Glutamatergic neuron (in vitro differentiated cells): ENCODE measurements at places on chromosomes 3 and 15. TPM values are rescaled to one million over a fixed set of nuclear protein-coding genes. Genes with fewer than 3 reads are reported as not detected.

The CASR gene
- not detected for total RNA-seq

The IL5RA gene
- total RNA-seq = not detected

The NANOGP8 gene
- 0.86 TPM for total RNA-seq

The NOX5 gene
- total RNA-seq = not detected

The FRMD5 gene
- total RNA-seq = 43.8 TPM

The BFSP2 gene
- total RNA-seq = not detected

The ECE2 gene
- 1.6 TPM for total RNA-seq

The SIDT1 gene
- total RNA-seq = not detected

DNA sequence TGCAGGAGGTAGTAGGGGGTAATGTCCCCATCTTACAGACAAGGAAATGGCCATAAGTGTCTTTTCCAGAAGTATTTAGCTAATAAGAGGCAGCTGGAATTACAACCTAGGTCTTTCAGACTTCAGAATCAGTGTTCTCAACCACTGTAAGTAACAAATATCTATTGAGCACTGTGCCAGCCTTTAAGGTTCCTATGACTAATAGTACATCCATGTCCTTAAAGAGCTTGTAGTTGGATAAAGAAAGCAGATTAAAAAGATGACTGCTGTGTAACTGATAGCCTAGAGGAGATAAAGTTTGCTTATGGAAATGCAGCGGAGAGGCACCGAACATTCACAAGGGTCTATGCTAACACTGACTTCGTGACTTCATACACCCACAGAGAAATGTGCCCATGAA lies 136.0 kb downstream of the KCNMB2 start:
- no peak for DNase-seq

DNA sequence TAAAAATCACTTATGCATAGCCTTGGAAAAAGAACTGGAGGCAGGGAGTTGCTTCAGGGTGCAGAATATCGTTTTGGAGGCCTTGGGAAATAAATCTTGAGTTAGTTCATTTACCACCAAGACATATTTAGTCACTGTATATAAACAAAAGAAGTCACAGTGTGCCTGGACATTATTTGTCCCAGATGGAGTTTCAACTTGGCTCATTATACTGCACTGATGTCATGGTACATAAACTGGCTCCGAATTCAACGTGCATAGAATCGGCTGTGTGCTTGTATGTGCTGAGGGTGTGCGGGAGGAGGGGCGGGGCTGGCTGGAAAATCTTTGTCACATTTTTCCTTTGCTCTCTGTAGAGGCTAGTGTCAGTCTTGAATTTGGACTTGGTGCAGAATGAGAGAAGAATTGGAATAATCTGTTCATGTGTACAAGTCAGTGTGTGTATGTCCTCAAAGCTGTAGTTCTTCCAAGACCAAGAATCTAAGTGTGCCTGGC lies 86.6 kb downstream of the FNDC3B start:
- no peak for DNase-seq

DNA sequence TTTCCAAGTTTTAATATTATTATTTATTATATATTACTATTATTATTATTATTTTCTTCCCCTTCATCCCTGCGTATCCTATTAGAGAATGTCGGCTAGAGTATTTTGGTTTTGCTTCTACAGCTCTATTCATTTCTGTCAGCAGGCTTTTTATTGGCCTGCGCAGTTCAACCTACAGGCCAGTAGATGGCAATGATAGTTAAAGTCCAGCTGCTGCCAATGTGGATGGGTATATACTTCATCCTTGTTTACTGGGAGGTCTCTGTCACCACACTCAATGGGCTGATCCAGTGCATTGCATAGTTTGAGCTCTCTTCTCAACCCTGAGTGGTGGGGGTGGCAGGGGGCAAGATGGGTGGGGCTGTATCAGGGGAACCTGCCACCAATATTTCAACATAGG lies 799.8 kb downstream of the NSUN3 start:
- peak; percentile 27 for DNase-seq

GRCh38 chr3:46353090-46353489 lies 821 bp upstream of the CCR2 start:
- no peak for DNase-seq

DNA sequence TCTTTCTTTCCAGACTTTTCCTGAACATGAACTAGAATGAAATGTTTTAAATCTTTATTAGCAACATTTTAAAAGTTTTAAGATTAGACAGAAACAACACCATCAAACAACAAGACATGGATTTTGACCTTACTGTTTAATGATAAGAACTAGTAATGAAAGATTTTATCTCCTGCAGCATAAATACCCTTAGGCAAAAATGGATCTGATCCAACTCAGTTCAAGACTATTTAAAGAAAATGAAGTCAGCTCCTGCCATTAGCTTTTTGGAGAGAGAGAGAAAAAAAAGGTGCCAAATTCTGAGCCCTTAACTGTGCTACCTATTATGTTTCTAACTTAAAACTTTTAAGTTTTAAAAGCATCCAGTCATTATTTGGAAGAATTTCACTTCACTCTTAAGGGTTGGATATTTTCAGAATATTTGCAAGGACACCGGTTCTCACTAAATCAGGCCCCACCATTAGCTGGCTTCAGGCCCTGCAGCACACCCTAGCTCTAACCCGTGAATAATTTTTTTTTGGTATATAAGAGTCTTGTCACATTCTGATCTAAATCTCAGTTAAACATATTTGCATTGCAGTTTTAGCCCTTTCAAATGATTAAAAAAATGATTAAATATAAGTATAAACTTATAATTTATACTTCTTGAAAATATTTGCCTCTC lies 60.0 kb downstream of the NR1I2 start:
- no peak for DNase-seq

DNA sequence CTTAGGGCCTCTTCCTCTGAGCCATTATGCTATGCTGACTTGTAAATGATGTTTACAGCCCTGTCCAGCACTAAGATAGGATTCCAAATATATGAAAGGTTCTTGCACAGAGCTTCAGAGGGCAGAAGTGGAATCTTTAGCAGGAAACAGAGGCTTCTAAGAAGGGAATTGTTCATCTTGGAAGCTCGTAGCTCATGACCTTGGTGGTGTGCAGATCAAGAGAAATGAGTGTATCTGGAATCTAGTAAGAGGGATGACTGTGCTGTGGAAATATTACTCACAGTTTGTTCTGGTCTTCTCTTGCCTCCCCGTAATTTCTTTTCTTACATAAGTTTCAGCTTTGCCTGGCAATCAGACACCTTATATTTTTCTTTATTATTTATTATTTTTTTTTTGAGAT lies 175.8 kb downstream of the SPATA16 start:
- no peak for DNase-seq

GRCh38 chr15:77454265-77454664 lies 33.6 kb downstream of the HMG20A start:
- no peak for DNase-seq

DNA sequence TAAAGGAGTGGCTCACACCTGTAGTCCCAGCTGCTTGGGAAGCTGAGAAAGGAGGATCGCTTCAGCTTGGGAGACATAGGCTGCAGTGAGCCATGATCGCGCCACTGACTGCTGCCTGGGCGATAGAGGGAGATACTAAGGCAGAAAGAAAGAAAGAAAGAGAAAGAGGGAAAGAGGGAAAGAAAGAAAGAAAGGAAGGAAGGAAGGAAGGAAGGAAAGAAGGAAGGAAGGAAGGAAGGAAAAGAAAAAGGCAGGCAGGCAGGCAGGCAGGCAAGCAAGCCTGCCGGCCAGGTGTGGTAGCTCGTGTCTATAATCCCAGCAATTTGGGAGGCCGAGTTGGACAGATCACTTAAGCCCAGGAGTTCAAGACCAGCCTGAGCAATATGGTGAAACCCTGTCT lies 15.3 kb downstream of the SLC28A1 start:
- no peak for DNase-seq

DNA sequence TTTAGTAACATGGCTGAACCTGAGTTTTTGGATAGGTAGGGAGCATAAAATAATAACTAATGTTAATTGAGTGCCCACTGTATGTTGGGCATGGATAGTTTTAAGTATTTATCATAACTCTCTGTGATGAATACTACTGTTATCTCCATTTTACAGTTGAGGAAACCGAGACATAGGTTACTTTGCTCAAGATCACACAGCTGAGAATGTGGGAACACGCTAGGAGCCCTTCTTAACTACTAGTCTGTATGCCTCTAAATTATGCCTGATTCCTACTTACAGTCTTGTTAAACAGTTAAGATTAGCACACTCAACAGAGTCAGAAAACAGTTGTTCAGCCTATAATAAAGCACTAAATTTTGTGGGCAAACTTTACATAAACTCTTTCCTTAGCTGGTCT lies 2.0 kb upstream of the SIAH2 start:
- DNase-seq = no peak

GRCh38 chr3:56590814-56591213 lies 33.8 kb downstream of the CCDC66 start:
- no peak for DNase-seq

GRCh38 chr3:197748597-197749314 lies 927 bp upstream of the FYTTD1 start:
- no peak for DNase-seq

DNA sequence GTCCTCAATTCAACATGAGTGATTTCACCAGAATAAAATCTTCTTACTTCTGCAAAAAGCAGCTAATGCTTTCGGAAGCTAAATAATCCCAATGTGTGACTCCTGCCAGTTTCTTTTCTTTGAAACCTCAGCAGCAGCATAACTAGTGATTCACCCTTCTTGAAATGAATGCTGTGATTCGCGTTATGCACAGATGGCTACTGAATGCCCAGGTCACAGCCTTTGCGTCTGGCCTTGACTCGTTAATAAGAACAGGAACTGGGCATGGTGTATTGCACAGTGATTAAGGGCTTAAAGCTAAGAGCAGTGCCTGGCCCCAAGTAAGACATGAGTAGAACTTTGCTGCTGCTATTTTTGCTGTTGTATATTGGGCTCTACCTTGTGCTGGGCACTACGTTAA lies 19.0 kb downstream of the CGNL1 start:
- no peak for DNase-seq

DNA sequence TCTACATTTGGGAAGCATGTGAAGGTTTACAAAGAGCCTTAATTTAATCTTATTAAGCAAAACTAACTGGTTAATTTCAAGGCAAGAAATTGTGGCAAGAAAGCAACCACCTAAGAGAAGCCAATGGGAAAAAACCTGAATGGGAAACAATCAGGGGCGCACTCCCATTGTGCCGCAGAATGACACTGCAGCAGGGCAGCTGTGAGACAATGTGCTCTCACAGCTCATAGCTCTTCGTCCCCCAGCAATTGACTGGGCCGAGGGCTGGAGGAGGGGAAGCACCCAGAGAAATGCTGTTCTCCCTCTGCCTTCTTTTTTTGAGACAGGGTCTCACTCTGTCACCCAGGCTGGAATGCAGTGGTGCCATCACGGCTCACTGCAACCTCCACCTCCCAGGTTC lies 93.3 kb upstream of the RAD18 start:
- DNase-seq = no peak

DNA sequence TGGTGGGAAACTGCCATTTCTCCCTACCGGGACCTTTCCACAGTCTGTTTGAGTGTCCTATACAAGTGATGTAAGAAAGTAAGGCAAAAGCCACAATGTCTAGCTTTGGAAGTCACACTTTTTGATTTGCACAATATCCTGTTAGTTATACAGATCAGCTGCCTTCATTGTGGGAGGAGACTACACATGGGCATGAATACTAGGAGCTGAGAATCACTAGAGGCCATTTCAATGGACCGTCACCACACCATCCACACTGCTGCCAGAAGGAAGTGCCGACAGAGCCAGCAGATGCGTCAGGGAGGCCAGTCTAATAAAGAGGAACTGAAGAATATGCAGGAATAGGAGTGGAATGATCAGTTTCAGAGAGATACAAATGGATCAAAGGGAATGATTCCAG lies 65.8 kb downstream of the SCN11A start:
- DNase-seq = no peak

DNA sequence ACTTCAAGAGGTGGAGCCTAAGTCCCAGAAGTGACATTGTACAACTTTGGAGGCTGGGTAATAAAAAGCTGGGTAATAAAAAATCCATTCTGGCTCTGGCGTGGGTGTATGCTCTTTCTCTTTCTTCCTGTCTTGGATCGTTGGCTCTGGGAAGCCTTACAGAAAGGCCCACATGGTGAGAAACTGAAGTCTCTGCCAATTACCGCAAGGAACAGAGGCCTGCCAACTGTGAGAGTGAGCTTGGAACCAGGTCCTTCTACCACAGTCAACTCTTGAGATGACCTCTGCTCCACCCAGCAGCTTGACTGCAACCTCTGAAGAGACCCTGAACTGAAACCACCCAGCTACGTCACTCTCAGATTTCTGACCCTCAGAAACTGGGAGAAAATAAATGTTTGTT lies 51.0 kb downstream of the NR2F2 start:
- no peak for DNase-seq

DNA sequence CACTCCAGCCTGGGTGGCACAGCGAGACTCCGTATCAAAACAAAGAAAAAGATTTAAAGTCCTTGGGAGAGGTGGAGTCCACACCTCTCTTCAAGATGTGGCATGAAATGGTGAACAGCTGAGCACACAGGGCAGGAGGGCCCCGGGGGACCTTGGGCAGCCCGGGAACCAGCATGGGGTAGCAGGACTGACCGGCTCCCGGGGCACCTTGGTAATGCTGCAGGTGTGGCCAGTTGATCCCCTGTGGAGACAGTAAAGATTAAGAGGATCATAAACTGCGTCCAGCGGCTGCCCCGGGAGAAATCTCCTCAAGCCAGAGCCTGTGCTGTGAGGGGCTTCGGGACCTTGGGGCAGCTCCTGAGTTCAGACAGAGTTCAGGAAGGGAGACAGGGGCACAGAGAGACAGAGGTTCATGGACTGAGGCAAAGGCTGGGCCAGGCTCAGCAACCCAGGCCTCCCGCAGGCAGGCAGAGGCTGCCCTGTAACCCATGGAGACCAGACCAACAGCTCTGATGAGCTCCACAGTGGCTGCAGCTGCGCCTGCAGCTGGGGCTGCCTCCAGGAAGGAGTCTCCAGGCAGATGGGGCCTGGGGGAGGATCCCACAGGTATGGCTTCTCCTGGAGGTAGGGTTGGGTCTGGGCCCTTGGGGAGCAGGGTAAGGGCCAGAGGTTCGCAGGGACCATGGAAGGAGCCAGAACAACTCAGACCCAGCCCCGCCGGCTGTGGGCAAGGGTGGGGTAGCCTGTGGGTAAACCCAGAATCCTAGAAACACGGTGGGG lies at the start of gene NR2E3:
Gene NR2E3 (plus strand): TSS at position 299 of the 780 bp plus-strand sequence. CDS start 190 bp downstream, at position 489.
- DNase-seq = no peak

DNA sequence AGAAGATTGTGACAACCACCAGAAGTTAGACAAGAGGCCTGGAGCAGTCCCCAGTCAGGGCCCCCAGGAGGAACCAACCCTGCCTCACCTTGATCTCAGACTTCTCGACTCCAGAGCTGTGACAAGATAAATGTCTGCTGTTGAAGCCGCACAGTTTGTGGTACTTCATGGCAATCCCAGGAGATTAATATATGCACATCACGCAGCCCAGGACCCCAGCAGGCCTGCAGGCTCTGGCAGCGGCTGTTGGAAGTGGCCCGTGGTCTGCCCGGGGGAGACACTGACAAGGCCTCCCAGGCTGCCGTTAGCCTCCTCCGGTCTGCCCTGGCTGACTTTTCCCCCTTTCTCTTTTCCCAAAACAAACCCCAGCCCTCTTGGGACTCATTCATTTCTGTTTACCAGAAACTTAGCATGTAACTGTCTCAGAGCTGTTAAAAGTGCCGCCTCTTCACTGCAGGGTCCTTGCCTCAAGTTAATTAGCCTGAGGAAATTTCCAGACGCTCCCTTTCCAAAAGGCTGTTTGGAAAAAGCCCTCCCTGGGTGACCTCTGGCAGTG lies 183.5 kb upstream of the LYSMD4 start:
- DNase-seq = no peak

- DNase-seq = no peak
Observed at GRCh38 chr3:36060950-36061349, 319.4 kb upstream of the STAC start.
